ENCODE measurements at places on chromosomes 2 and 18. TPM values are rescaled to one million over a fixed set of nuclear protein-coding genes. Genes with fewer than 3 reads are reported as not detected.

The CTAGE1 gene
- not detected for total RNA-seq

The POLR1A gene
- 21.7 TPM for total RNA-seq

The ALPG gene
- total RNA-seq = not detected

The L3MBTL4 gene
- 2.8 TPM for total RNA-seq

The NT5C1B gene
- total RNA-seq = not detected

The CREG2 gene
- not detected for total RNA-seq

The DNPEP gene
- total RNA-seq = 37.8 TPM

The ERLEC1 gene
- 50.3 TPM for total RNA-seq

The TSGA10 gene
- 1.2 TPM for total RNA-seq

The ASB18 gene
- not detected for total RNA-seq

The MXD1 gene
- total RNA-seq = 10.5 TPM

DNA sequence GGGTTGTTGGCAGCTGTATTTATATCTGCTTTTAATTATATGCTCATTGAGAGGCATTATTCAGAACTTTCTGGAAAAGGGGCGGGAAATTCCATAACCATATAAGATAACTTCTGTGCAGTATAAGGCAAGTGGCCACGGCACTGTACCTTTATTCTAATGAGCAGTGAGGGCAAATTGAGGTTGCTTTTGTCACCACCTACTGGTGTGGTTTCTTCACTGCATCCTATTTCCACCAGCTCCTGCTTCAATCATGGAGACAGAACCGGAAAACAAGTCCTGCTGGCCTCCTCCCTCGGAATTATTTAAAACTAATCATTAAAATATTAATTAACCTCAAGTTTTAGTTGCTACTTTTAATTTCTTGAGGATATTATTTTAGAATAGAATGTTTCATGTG is 759.4 kb downstream of the CBLN2 start:
- no peak for ATAC-seq

GRCh38 chr2:215002500-215002899 is 135.9 kb downstream of the ABCA12 start:
- no peak for ATAC-seq

DNA sequence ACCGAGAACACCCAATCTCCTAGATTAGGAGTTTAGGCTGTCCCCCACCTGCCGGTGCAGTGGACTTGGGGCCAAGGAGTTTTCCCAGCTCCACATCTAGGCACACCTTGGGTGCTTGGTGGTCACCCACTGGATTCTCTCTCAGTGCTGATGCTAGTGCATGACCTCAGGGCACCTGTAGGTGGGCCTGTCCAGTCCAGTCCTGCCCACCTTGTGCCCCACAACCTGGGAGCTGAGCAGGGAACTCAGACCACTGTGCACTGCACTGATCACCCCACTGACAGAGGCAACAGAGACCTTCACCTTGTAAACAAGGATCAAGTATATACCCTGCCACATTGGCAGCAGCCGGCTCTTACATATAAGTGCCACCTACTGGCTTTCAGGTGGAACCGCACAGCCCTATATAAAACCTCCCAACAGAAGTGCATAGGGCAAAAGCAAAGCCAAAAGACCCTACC is 12.7 kb upstream of the CDH19 start:
- no peak for ATAC-seq

GRCh38 chr2:203636588-203637470 is 69.6 kb upstream of the CD28 start:
- ATAC-seq = peak; percentile 34

DNA sequence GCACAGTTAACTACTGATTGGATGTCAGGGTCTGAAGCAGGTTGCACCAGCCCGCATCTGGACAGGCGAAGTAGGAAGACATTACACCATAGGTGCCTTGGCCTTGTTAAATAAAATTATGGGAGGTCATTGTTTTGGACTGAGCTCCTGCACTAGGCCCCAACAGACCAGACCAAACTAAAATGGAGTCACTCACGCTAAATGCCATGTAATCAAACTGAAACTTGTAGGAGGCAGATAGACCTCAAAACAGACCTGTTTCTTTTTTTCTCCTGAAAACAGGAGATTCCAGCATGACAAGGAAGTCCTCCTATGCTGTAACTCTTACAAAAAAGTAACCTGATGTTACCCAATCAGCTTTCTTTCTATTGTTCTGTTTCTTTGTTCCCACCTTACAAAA is 15.5 kb upstream of the NFU1 start:
- no peak for ATAC-seq

GRCh38 chr18:8413751-8414150 is 195.5 kb upstream of the RAB12 start:
- no peak for ATAC-seq

DNA sequence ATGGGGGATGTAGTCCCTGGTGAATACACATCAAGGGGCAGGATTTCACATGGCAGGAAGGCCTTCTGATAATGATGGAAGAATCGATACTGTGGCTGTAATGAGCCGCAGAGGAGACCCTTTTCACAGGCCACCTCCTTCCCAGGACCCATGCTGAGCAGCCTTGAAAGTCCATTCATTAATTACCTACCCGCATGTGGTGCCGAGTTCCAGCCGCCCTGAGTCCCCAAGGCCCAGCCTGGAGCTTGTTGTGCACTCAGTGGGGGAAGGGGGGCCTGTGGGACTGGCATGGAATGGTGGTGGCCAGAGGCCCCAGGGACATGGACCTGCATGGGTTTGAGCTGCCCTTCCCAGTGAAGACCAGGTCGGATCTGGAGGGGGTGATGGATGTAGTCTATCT is 25.5 kb downstream of the ASB18 start:
- ATAC-seq = no peak

DNA sequence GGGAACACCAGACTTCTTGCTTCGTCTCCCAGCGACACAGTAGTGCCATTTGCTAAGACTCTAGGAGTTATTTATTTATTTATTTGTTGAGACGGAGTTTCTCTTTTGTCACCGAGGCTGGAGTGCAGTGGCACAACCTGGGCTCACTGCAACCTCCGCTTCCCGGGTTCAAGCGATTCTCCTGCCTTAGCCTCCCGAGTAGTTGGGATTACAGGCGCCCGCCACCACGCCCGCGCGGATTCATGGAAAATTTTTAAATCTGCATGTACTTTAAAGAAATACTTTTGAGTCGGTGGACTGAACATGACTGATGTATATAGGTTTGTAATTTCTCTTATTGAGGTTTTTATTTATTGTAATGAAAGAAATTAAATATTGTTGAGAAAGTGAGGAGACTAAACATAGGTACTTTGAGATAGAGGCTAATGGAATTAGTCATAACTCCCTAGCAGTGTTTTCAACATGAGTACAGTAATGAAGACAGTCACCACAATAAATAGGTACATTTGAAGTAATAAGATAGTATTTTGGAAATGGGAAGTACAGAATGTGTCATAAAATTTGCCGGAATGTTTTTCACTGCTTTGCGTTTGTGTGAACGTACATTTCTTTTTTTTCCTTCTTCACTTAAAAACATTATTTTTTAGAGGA is 983 bp downstream of the MTX2 start:
- no peak for ATAC-seq

DNA sequence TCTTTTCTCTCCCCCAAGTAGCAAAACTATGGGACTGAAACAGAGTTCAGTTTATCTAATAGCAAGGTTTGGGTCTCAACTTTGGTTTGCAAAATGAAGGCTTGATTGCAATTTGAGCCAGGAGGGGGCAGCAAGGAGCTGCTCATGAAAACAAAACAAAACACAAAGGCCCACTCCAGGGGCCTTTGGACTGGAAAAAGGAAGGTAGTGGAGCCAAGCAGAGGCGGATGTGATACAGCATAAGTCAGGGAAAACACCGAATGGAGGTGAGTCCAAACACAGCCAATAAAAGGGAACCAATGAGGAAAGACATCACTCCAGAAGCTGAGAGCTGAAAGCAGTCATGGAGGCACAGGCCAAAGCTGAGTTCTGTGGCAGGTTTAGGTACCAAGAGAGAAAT is 799.7 kb upstream of the ACVR2A start:
- no peak for ATAC-seq

- no peak for ATAC-seq
These were observed 88.7 kb downstream of the THADA start for GRCh38 chr2:43507137-43507536.

DNA sequence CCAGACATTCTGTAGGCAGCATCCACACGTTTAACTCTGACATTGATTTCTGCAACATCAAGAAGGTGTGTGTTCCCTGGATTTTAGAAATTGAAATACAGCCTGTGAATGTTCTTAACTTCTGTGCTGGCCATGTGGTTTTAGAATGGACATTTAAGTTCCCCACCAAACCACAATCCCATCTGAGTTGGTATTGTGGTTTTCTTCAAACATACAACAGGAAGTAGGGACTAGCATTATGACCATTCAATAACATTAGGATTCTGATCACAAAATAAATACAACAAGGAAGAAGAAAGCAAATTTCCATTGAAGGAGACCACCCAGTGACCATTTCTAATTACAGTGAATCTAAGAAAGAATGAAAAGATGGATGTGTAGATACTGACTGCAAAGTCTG is 51.2 kb downstream of the MAP3K20 start:
- ATAC-seq = no peak

DNA sequence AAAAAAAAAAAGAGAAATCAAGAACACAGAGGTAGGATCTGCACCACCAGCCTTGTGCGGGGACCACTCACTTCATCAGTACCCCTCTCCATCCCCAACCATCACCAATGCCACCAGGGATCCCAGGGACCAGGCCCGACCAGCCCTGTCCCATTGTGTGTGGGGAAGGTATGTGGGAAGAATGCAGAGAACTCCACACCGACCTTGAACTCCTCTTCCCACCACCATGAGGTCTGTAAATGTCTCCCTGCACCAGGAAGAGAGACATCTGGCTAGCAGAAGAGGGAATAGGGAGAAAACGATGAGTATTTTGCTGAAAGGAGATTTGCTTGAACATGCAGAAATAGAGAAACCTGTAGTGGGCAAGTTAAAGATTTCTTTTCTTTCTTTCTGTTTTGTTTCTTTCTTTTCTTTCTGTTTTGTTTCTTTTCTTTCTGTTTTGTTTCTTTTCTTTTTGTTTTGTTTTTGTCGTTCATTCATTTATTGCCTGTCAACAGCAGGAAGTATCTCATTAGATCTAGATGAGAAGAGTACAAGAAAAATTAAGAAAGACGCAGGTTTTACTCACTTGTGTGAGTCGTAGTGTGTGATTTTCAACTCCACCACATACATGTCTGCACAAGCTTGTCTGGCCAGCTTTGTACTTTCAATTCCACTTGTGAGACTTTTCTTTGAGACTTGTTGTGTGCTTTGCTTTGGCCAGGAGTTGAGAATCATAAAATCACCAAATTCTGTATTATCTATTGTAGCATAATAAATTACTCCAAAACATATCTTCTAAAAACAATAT is 179.8 kb upstream of the HAAO start:
- no peak for ATAC-seq

DNA sequence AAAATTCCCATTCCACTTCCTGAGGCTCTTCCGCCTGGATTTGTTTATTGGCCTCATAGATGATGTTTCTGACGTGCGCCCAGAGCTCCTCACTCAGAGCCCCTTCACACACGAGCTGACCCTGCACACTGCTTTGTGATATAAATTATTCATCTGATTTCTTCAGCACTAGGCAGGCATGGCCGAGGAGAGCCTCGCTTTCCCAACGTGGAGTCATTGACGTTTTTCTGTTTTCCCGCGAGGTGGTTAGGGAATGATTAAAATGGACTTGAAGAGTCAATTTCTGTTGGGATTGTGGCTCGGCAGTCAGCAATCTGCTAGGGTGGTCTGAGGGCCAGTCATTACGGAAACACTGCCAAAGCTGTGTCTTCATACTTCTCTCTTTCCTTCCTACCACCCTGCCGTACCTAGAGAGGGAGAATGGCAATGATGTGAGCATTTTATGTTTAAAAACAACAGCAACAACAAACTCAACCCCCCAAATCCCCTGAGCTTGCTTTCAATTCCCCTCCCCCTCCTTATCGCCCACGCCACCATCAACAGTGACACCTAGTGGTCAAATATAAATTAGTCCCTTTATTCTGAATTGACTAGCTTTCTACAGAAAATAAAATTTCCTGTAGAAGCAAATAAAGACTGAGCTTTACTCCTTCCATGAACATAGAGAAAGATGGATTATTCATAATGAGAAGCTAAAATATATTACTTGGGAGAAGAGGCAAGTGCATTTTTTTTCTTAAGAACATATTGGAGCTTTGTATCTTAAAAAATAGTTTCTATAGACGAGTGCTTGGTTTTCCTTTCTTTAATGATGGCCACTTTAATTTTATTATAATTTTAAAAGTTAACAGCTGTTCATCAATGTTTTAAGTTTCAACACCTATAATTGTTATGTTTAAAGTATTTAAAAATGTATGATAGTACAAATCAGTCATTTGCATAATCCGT is 285.1 kb downstream of the MTX2 start:
- ATAC-seq = peak; percentile 53

GRCh38 chr2:20212459-20212870 is 12.5 kb downstream of the SDC1 start:
- no peak for ATAC-seq

DNA sequence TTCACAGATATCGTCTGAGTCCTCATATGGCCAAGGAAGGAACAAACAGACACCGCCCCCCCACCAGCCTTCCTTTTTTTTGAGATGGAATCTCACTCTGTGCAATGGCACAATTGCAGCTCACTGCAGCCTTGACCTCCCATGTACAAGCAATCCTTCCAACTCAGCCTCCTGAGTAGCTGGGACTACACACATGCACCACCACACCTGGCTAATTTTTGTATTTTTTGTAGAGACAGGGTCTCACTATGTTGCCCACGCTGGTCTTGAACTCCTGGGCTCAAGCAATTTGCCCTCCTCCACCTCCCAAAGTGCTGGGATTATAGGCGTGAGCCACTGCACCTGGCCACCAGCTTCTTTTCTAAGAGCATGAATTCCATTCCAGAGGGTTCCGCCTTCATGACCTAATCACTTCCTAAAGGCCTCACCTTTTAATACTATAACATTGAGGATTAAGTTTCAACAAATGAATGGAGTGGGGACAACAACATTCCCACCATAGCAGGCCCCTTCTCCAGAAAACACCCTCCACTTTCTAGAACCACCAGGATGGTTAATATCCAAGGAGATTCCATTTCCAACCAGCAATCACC is 2.2 kb upstream of the TMBIM1 start:
- ATAC-seq = no peak

GRCh38 chr2:106781196-106781595 is 104.8 kb downstream of the ST6GAL2 start:
- ATAC-seq = no peak

GRCh38 chr2:226839161-226839560 is 3.3 kb downstream of the RHBDD1 start:
- no peak for ATAC-seq

DNA sequence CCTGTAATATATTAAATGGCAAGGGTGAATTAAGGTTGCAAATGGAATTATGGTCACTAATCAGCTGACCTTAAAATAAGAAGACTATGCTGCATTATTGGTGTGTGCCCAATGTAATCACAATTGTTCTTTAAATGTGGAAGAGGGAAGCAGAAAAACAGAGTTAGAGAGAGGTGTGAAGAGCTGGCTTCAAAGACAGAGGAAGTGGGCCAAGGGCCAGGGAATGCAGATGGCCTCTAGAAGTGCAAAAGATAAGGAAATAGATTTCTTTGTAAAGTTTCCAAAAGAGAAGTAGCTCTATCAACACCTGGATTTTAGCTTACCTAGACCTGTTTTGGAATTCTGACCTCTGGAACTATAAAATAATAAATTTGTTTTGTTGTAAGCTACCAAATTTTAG is 276.0 kb downstream of the LRRTM1 start:
- no peak for ATAC-seq

GRCh38 chr2:64720535-64721319 is 67.0 kb upstream of the SERTAD2 start:
- ATAC-seq = no peak

- no peak for ATAC-seq
These were observed 101.0 kb upstream of the ZNF236 start for GRCh38 chr18:76721207-76721996.

Data from gastroesophageal sphincter (tissue), 4 donors.